NCI-H2029 treated with DMSO at 0.1 percent for 48 hours (cell line): ENCODE measurements at places on chromosomes 12 and 14.

DNA sequence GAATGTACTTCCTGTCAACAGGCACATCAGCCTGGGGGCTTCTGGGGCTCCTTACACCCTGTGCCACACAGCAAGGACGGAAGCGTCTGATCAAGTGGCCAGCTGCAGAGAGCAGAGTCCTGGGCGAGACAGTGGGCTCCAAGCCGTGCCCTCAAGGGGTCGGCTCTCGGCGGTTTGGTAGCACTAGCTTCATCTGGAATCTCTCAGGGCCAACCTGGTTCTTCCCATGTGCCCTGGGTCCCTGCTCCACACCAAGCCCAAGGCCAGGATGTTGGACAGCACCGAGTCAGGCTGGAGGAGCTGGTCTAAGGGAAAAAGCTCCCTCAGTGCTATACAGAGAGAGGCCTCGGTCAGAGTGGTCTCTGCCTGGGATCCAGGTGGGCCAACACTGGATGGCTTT lies 20.5 kb downstream of the DIO3 start:
- no peak for DNase-seq

GRCh38 chr12:58393152-58393551 lies 451.8 kb downstream of the ATP23 start:
- DNase-seq: no peak

DNA sequence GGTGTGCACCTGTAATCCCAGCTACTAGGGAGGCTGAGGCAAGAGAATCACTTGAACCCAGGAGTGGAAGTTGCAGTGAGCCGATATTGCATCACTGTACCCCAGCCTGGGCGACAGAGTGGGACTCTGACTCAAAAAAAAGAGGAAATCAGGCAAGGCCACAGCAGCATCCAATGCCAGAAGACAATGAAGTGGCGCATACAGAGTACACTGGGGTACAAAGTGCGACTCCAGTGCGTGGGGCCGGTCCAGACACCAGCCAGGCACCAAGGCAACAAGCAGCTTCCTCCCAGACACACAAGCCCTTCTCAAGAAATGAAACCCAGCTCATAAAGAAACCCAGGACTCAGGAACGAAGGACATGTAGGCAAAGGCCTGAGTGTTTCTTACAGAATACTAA lies 28.2 kb downstream of the TTC7B start:
- DNase-seq: no peak

GRCh38 chr14:20988717-20989470 lies 886 bp upstream of the METTL17 start:
- no peak for DNase-seq

- no peak for DNase-seq
Measured at GRCh38 chr12:116080415-116080814, 197.1 kb downstream of the MED13L start.

GRCh38 chr12:93860668-93861373 lies 183.6 kb downstream of the CRADD start:
- no peak for DNase-seq

DNA sequence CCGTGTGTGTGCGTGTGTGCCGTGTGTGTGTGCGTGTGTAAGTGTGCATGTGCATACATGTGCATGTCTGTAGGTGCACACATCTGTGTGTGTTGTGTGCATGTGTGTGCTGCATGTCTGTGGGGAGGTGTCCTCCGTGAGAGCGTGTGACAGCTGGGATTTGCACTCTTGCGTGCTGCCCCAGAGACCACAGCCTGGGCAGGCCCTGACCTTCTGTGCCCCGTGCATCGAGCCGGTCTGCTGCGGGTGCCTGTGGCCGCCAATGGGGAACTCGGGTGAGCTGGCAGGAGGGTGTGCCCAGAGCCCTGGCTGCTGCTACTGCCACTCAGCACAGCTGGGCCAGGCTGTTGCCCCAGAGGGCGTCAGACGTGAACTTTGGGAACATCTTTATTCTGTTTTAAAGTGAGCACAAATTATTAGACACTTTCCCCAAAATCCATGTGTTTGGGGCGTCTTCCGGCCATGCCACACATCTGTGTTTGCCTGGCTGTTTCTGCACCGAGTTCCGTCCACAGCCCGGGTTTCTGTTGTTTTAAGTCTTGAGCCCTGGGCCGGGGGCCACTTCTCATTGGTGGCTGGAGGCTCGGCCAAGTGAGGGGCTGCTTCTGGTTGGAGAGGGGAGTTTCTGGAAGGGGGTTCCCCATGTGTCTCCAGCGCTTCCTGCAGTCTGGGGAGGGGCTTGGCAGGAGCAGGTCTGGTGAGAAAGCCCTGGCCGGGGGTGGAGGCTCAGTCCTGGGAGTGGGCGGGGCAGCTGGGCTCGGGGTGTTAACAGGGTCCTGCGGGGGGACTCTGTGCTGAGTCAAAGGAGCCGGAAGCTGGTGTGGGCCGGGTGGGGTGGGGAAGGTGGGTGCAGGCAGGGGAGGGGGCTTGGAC lies 7.6 kb downstream of the CEP170B start:
- no peak for DNase-seq

GRCh38 chr12:24845615-24846014 lies 103.3 kb downstream of the BCAT1 start:
- DNase-seq: no peak

GRCh38 chr12:70785896-70786295 lies 134.6 kb downstream of the PTPRR start:
- no peak for DNase-seq

GRCh38 chr14:62629176-62629725 lies 416.0 kb downstream of the KCNH5 start:
- no peak for DNase-seq

GRCh38 chr12:130151846-130152245 lies 10.4 kb upstream of the FZD10 start:
- DNase-seq: no peak

DNA sequence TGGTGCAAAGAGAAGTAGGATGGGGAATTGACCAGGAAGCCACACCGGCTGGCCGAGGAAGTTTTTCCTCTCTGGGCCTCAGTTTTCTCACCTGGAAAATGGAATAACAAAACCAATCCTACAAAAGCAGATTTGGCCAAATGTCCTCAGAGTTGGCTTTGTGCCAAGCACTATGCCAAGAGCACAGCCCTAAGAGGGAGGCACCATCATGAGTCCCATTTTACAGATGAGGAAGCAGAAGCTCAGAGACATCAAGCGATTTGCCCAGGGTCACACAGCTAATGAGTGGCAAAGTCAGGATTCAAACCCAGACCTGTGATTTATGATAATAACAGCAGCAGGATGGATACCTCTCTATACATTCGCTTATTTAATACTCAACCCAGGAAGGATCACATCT lies 27.3 kb downstream of the RASAL1 start:
- DNase-seq: no peak

GRCh38 chr12:112904571-112904970 lies 2.2 kb upstream of the OAS1 start:
- no peak for DNase-seq

DNA sequence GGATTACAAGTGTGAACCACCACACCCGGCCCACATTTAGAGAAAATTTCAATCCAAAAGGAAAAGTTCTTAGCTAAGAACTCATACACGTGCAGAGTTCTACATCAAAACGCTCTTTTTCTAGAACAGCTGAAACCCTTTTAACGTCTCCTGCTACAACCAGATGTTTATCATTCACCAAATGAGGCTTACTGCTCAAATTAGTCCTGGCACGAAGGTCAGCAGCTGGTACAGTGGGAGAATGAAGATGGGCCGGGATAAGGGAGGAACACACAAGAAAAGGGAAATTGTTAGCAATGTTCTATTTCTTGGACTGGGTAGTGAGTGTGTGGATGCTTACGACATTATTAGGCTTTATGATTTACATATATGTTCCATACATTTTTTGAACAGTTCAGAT lies 37.2 kb downstream of the PRKAB1 start:
- DNase-seq: no peak

DNA sequence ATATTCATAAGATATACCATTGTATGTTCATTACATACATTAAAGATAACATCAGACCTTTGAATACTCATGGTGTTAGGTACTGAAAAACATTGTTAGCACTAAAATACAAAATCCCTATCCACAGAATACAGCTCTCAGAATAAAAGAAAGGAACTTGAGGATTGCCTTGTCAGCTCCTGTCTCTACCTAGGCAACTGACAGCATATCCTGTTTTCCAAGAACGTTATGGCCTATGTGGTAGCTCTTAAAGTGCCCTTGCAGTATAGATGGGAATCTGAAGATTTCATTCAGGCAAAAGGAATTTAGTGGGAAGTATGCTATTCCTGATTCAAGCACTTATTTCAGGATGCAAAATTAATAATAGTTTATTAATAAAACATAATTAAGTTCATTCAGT lies 1.8 kb upstream of the PPP1R12A start:
- DNase-seq: peak; percentile 5

DNA sequence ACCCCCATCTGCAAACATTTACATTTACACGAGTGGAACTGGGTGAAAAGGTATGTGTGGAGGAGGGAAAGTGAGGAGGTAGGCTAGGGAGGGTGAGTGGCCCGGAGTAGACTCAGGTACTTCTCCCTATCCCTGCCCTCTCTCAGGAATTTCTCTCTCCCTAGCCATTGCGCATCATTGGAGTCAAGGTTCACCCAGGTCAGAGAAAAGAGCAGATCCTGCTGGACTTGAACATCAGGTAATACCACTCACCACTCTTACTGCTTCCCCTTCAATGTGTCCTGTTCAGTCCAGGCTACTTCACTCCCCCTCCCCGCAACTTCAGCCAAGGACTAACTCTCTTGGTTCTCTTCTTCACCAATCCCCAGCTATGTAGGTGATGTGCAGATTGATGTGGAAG lies 2.8 kb downstream of the ESYT1 start:
- DNase-seq: no peak

DNA sequence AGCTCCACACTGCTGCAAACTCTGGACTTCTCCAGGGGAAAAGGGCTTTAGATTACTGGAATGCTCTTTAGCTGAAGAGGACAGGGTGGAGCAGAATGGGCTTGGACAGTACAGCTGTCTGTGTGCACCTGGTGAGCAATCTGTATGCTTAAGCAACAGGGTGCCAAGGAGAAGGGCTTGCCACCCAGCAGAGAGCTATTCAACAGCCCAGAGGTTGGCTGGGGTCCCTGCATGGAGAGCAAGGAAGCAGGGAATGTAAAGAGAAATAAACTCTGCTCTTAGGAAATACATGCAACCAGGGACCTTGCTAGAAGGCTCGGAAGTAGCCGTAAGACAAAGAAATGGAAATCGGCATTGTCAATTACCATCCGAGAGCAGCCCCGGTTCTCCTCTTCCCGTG lies 53.0 kb upstream of the CORO1C start:
- peak; percentile 90 for DNase-seq

DNA sequence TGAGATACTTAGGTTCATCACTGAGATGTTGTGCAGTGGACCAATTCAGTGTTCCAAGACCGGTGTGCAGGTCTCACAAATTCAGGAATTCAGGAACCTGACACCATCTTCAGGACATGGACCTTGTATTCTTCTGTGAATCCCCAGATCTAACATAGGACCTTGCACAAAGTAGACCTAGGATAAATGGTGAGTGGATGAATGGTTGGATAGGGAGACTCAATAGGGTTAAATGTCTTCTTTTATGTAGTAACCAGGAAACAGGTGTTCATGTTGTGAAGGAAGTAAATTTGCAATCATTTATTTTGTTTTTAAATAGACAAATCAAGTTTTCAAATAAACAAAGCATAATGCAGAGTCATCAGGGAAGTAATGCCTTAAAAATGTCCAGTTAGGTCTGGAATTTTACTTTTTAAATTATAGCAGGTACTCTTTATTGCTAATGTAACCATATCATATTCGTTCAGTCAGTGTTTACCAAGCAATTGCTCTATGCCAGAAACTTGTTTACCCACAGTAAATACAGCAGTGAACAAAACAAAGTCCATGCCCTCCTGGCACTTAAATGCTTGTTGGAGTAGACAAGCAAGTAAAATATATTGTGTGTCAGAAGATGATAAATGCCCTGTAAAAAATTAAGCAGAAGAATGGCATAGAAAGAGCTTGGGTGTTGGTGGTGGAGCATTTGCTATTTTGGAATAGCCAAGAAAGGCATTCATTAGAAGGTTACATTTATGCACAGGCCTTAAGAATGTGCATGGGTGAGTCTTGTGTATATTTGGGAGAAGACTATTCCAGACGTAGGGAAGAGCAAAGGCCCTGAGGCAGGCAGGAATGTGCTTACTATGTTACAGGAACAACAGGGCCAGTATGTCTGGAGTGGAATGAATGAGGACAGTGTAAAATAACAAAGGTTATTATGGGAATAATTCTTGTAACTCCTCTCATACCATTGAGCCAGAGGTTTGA lies 26.3 kb downstream of the RXYLT1 start:
- peak; percentile 98 for DNase-seq

DNA sequence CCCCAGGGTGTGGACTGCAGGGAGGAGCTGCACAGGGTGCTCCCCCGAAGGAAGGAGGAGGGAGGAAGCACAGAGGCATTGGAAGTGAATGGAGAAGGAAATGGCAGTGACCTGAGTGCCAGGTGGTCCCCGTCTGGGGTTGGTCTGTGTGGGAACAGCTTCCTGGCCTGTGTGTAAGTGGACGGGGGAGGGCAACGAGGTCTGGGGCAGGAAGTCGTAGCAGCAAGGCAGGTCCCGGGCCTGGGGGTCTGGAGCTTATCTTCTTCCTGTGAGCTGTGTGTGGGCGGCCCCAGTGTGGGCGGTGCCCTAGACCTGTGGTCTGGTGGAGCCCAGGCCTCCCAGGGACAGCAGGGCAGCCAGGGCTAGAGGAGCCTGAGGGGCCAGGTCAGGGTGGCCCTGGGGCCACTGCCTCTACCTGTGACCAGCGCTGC lies 382.1 kb downstream of the TMEM121 start:
- no peak for DNase-seq
